ENCODE measurements at places on chromosomes 12 and 14.

DNA sequence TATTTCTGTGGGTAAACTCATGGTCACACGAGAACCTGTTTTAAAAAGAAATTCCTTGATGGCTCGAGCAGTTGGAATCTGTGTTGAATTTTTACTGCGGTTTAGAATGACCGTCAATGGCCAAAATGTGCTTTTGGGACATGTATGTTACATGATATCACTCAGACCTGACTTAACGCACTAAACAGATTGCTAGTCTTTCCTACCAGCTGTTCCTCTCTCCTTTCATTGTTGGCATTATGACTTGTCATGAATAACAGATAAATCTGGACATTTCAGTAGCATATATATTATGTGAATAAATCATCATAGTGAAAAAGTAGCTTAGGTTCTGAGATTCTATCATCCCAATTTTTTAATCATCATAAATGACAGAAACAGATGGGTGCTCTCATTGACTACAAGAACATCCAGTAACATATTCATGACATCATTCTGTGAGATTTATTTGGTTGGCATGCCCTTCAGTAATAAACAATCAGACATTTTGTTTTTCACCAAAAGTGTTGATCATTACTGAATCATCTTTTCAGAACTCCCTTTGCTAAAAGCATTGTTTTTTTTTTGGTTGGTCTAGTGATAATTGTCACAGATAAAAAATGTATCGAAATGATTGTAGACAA is 57.9 kb upstream of the NAV3 start:
- DNase-seq = no peak

DNA sequence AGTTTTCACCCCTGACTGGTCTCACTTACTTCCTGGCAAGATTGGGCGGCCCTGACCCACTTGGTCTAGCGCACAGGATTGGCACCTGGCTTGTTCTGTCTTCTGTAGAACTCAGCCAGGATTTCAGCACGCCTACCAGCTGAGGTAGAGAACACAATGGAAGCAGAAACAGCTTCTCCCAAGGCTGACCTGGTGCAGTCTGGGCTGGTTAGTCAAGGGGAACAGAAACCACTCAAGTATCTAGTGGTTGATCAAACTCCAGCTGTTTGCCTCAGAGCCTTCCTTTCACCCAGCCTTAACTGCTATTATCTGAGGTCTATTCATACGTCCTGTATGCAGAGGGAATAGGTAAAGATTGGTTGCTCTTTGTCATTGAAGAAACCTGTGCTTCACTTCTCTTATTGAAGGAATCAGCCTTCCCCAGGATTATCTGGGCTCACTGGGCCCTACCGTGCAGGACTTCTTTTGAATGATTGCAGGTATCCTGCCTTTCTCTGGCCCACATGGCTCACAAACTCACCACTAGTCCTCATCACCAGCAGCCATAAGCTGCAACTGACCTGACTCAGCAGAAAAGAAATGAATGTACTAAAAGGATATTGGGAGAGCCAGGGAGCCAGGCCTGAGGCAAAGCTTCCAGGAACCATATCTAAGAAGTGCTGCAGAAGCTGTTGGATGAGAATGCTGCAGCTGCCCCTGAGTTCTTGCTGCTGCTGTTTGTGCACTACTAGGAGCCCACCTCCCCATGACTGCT is 2.5 kb upstream of the PLEKHD1 start:
- DNase-seq = no peak

DNA sequence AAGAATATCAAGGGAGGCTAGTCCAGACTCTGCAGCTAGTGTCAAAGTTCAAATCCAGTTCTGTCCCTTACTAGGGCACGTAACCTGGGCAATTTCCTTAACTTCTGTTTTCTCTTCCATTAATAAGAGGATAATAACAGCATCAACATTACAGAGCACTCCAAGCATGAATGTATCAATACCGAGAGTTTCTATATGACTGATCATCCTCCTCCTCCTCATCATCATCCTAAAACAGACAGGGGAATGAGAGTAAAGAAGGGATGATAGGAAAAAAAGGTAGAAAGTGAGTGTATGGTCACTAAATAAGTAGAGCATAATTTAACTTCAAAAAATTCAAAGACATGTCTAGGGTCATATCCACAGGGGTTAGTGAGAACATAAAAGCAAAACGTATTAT is 171.4 kb downstream of the NDUFA12 start:
- DNase-seq = no peak

- DNase-seq = peak; percentile 59
Observed at GRCh38 chr14:106691601-106692291, 1165.4 kb downstream of the TMEM121 start.

DNA sequence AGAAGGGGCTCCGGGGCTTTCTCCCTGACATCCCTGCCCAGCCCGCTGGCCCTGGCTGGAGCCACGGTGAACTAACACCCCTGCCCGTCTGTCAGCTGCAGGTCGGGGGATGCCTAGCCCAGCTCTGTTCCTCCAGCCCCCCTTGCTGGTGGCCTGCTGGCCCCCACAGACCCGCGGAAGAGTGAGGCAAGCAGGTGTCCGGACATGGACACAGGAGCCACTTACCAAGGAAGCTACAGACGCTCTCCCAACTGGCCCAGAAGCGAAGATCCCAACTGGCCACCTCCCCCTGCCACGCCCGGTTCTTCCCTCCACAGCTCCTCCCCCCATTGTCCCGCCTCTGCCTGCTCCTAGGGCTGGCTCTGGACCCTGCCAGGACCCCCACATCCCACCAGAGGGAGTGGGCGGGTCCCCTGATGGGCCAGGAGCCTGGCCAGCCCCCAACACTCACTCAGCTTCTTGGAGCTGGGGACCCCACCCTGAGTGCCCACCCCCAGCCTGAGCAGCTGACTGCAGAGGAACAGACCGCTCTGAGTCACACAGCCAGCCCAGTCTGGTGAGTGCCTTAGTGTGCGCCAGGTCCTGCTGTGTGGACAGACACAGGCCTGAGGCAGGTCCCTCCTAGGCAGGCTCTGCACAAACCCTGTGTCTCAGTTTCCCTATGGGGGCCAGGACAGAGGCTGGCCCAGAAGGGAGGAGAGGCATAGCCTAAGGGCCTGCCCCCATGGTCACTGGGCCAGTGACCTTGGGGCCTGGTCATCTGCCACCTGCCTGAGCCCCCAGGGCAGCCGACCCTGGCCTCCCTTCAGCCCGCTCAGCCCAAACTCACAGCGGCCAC is 7.7 kb downstream of the AHNAK2 start:
- no peak for DNase-seq

DNA sequence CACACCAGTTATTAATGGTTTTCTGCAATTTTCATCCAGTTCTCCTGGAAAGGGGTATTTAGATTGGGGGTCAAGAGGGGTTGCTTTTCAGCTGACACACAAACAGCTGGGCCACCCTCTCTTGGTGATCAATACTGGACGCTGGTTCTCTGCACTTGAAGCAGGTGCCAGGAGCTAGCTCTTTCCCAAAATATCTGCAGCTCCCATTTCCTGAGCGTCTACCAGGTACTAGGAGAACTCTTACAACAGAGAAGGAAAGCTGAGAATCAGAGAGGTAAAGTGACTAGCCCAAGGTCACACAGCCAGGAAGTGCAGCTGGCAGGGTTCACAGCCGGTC is 1.2 kb downstream of the TESC start:
- no peak for DNase-seq

GRCh38 chr12:71565535-71565934 is 98.1 kb downstream of the ZFC3H1 start:
- DNase-seq = no peak
